ENCODE measurements at places on chromosomes 12 and 14. TPM values are rescaled to one million over a fixed set of nuclear protein-coding genes. Genes with fewer than 3 reads are reported as not detected.

COPS7A gene
- 48.0 TPM for total RNA-seq

SERPINA10 gene
- not detected for total RNA-seq

KRT83 gene
- not detected for total RNA-seq

ESRRB gene
- total RNA-seq, result not detected

CCDC196 gene
- not detected for total RNA-seq

RALGAPA1 gene
- total RNA-seq, result 163 TPM

ASCL1 gene
- total RNA-seq, result not detected

- no peaks in the 10 kb centered on the region for H3K36me3 ChIP-seq
- no peak overlapping the region for H3K4me3 ChIP-seq
- no peak overlapping the region for H3K27ac ChIP-seq
- H3K4me1 ChIP-seq, result no peaks in the 10 kb centered on the region
- no peak for DNase-seq
These were observed 208.7 kb downstream of the AEBP2 start for GRCh38 chr12:19647806-19648556.

- DNase-seq, result peak; percentile 57
- H3K4me3 ChIP-seq, result peak overlapping the region; percentile 13
- H3K27me3 ChIP-seq, result no peaks in the 10 kb centered on the region
- peaks cover 22% of the 10 kb centered on the region for H3K4me1 ChIP-seq
- peak overlapping the region; percentile 76 for H3K27ac ChIP-seq
- H3K36me3 ChIP-seq, result no peaks in the 10 kb centered on the region
These were observed 110.7 kb downstream of the BTG1 start for GRCh38 chr12:92034858-92035401.

- DNase-seq, result no peak
- no peak overlapping the region for H3K27ac ChIP-seq
- H3K36me3 ChIP-seq, result no peaks in the 10 kb centered on the region
- H3K4me1 ChIP-seq, result no peaks in the 10 kb centered on the region
These were observed 2.1 kb downstream of the KIF21A start for GRCh38 chr12:39440781-39441180.

DNA sequence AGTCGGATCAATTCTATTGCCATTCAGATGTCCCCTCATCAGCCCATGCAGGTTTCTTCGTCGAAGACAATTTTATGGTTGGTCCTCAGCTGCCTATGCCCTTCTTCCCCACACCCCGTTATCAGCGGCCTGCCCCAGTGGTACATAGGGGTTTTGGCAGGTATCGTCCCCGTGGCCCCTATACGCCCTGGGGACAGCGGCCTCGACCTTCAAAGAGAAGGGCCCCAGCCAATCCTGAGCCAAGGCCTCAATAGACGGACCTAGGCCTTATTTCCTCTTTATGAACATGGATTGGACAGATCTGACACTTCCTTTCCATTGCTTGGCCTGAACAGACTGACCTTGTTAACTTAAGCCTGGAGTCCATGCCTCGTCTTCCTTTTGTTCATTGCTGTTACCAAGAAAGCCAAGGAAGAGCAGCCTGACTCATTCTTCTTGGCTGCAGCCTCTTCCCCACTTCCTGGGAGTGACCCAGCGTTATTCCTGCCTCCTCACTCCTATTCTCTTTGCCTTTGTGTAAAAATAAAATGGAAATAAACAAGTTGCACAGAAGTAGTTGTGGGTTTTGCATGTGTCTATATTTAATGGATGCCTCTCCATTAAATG, 156.5 kb upstream of the AMIGO2 start:
- H3K4me3 ChIP-seq, result no peak overlapping the region
- no peaks in the 10 kb centered on the region for H3K27me3 ChIP-seq
- DNase-seq, result no peak
- no peaks in the 10 kb centered on the region for H3K4me1 ChIP-seq
- H3K27ac ChIP-seq, result no peak overlapping the region
- H3K36me3 ChIP-seq, result no peaks in the 10 kb centered on the region

GRCh38 chr12:91630596-91631293, 448.1 kb upstream of the DCN start:
- no peak overlapping the region for H3K4me3 ChIP-seq
- no peaks in the 10 kb centered on the region for H3K4me1 ChIP-seq
- H3K27ac ChIP-seq, result no peak overlapping the region
- no peaks in the 10 kb centered on the region for H3K36me3 ChIP-seq
- no peak for DNase-seq

- no peaks in the 10 kb centered on the region for H3K27me3 ChIP-seq
- no peaks in the 10 kb centered on the region for H3K36me3 ChIP-seq
- H3K27ac ChIP-seq, result peak overlapping the region; percentile 27
These were observed 2.7 kb downstream of the ARID2 start for GRCh38 chr12:45732250-45732649.

DNA sequence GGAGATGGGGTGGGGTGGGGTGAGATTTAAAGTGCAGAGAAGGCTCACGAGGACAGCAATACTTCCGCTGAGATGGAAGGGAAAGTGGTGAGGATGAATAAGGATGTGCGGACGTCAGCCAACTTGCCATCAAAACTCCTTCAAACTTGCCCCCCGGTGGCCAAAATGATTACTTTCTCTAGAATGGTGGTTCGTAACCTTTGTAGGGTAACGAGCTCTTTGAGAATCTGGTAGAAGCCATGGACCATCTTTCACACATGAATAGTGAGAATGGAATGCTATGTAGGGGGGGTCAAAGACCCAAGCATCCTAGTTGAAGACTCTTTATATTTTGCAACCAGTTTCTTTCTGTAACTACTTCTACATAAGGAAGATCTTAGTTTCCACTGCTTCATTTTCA, 245.9 kb upstream of the DDHD1 start:
- H3K27me3 ChIP-seq, result no peaks in the 10 kb centered on the region
- no peak overlapping the region for H3K27ac ChIP-seq
- H3K36me3 ChIP-seq, result no peaks in the 10 kb centered on the region
- no peak overlapping the region for H3K4me3 ChIP-seq
- H3K4me1 ChIP-seq, result no peaks in the 10 kb centered on the region

DNA sequence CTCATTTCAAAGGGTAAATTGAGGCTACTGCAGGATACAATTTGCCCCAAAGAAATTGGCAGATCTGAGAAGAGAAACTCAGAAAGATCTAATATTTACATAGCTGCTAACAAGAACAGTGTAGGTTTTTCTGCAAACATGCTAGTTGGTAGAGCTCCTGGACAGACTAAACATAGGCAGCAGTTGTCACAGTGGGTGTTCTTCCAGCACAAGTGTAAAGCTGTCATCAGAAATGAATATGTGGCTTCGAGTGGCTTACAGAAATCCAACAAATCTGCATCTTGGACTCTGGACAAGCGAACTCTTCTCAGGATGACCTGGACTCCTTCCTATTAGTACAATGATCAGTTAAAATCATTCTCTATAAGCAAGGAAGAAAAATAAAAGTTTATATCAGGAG, 5.9 kb downstream of the CBX5 start:
- no peak for DNase-seq
- no peaks in the 10 kb centered on the region for H3K27me3 ChIP-seq
- no peak overlapping the region for H3K27ac ChIP-seq

DNA sequence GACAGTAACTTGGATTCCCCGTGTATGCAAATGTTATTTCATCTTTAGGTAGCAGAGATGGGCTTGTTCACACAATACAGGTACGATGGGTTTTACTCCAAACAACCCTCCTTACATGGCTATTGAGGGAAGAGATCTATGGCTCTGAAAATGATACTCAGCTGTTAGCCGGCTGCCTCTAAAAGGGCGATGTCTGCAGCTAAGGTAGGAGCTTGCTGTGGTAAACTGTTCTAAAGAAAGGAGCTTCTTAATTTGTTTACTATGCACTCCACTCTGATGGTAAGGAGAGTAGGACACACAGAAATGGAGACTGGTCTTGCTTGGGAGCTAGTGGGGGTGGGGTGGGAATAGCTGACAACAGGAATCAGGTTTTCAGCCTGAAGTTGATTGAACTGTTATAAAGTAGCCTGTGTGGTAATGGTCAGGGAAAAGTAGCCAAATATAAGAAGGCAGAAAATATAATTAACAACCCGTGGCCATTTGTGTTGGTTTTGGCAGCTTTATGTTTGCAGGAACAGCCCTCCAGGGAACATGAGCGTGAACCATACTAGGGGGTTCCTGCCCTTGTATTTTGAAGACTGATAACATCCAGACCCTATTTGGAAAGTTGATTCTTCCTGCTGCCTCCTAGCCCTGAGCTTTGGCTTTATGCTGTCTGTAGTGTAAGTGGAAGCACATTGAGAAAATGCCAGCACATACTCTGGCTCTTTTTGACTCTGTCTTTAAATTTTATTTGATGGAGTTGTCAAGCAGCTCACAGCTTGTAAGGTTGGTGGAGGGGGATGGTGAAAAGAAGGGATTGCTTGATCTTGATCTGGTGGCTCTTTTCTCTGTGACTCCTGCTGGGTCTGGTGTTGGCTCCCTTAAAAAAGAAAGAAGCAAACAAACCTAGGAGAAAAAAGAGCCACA, 929.8 kb downstream of the DIO2 start:
- H3K27ac ChIP-seq, result no peak overlapping the region
- DNase-seq, result no peak
- no peaks in the 10 kb centered on the region for H3K27me3 ChIP-seq
- H3K36me3 ChIP-seq, result no peaks in the 10 kb centered on the region
- H3K4me3 ChIP-seq, result no peak overlapping the region
- H3K4me1 ChIP-seq, result no peaks in the 10 kb centered on the region

DNA sequence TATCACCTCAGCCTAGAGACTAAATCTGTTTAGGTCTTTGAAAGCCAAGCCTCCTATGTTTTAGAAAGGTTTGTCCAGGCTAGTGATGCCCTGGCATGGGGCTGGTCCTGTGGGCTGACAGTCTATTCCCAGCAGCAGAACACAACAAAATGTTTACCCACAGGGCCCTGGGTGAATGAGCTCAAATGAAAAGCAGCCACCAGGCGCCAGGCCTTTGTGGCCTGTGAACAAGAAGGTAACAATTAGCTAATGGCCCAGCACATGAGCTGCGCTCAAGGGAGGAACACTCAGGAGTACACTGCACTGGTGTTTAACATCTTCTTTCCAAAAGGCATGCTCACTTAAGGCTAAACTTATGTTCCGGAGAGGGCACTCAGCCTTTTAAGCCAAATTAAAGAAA, 202.2 kb downstream of the MON2 start:
- H3K36me3 ChIP-seq, result no peaks in the 10 kb centered on the region
- no peak for DNase-seq
- no peaks in the 10 kb centered on the region for H3K27me3 ChIP-seq
- H3K4me1 ChIP-seq, result no peaks in the 10 kb centered on the region
- H3K27ac ChIP-seq, result no peak overlapping the region

DNA sequence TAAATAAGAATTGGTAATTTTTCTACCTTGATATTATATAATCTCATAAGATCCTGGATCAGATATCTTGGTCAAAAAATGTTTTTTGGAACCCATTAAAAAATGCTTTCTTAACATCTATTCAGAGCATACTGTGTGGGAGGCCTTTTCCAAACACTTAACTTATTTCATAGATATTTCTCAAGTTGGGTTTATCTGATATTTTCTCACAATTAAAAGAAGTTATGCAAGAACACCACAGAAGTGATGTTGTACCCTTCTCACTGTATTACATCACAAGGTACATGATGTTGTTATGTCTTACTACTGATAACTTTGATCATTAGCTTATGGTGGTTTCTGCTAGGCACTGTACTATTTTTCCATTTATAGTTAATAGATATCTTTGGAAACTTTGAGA, 23.4 kb upstream of the PRPF39 start:
- no peaks in the 10 kb centered on the region for H3K27me3 ChIP-seq
- no peak overlapping the region for H3K4me3 ChIP-seq
- no peak overlapping the region for H3K27ac ChIP-seq
- H3K4me1 ChIP-seq, result no peaks in the 10 kb centered on the region

GRCh38 chr12:128771681-128772080, 52.1 kb downstream of the SLC15A4 start:
- no peaks in the 10 kb centered on the region for H3K36me3 ChIP-seq
- H3K27ac ChIP-seq, result no peak overlapping the region
- H3K27me3 ChIP-seq, result no peaks in the 10 kb centered on the region
- no peak for DNase-seq
- no peaks in the 10 kb centered on the region for H3K4me1 ChIP-seq

GRCh38 chr12:98896938-98897337, 251.8 kb downstream of the APAF1 start:
- H3K27ac ChIP-seq, result no peak overlapping the region
- H3K36me3 ChIP-seq, result no peaks in the 10 kb centered on the region
- DNase-seq, result no peak
- H3K27me3 ChIP-seq, result no peaks in the 10 kb centered on the region
- no peak overlapping the region for H3K4me3 ChIP-seq

- no peak for DNase-seq
- no peaks in the 10 kb centered on the region for H3K4me1 ChIP-seq
- H3K27ac ChIP-seq, result no peak overlapping the region
These were observed 232.0 kb downstream of the PPM1H start for GRCh38 chr12:62703011-62703380.

- no peaks in the 10 kb centered on the region for H3K27me3 ChIP-seq
- H3K4me3 ChIP-seq, result no peak overlapping the region
- no peaks in the 10 kb centered on the region for H3K4me1 ChIP-seq
These were observed 201.0 kb upstream of the RTL1 start for GRCh38 chr14:101104485-101104884.

GRCh38 chr12:100229036-100229635, 28.5 kb downstream of the ACTR6 start:
- H3K36me3 ChIP-seq, result peaks cover 19% of the 10 kb centered on the region
- no peak for DNase-seq
- H3K27me3 ChIP-seq, result no peaks in the 10 kb centered on the region
- H3K4me1 ChIP-seq, result no peaks in the 10 kb centered on the region
- H3K4me3 ChIP-seq, result no peak overlapping the region
- no peak overlapping the region for H3K27ac ChIP-seq

- no peak overlapping the region for H3K4me3 ChIP-seq
- no peak overlapping the region for H3K27ac ChIP-seq
- no peak for DNase-seq
- no peaks in the 10 kb centered on the region for H3K4me1 ChIP-seq
- H3K36me3 ChIP-seq, result no peaks in the 10 kb centered on the region
These were observed 27.3 kb downstream of the ABCD2 start for GRCh38 chr12:39592295-39592694.

GRCh38 chr14:62718629-62719028, 326.6 kb downstream of the KCNH5 start:
- H3K27me3 ChIP-seq, result no peaks in the 10 kb centered on the region
- H3K27ac ChIP-seq, result no peak overlapping the region
- DNase-seq, result no peak

- no peak for DNase-seq
- no peak overlapping the region for H3K27ac ChIP-seq
- H3K36me3 ChIP-seq, result no peaks in the 10 kb centered on the region
- no peaks in the 10 kb centered on the region for H3K27me3 ChIP-seq
- H3K4me3 ChIP-seq, result no peak overlapping the region
These were observed 230.6 kb downstream of the KSR2 start for GRCh38 chr12:117738233-117738632.

- no peaks in the 10 kb centered on the region for H3K27me3 ChIP-seq
- no peak for DNase-seq
- H3K4me1 ChIP-seq, result no peaks in the 10 kb centered on the region
- no peak overlapping the region for H3K4me3 ChIP-seq
- H3K27ac ChIP-seq, result no peak overlapping the region
- no peaks in the 10 kb centered on the region for H3K36me3 ChIP-seq
These were observed 538.9 kb upstream of the FLRT2 start for GRCh38 chr14:84991021-84991420.

DNA sequence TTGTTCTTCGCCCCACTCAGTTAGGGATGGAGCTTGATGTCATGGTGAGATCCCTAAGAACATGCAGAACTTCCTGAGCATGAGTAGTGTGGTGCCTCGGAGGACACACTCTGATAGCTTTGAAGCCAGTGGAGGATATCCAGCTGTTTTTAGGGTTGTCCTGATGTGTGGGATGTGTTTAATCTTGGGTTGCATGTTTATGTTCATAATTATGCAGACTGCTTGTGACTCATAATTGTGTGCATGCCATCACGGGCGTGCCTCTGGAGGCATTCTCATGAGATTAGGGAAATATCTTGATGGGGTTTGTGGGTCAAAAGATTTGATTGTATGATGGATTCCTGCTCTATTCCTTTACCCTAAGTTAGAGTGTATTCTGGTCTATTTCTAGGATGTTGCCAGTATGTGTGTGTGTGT, 267.4 kb upstream of the PELI2 start:
- no peak overlapping the region for H3K4me3 ChIP-seq
- DNase-seq, result no peak
- no peaks in the 10 kb centered on the region for H3K36me3 ChIP-seq
- H3K27me3 ChIP-seq, result no peaks in the 10 kb centered on the region

All from Peyer's patch (tissue), 4 donors.